ENCODE measurements at places on chromosomes 12 and 14.

GRCh38 chr14:60632777-60633176 is 16.5 kb downstream of the SIX1 start:
- no peak for DNase-seq

- DNase-seq = no peak
Measured at GRCh38 chr12:12901158-12901791, 9.9 kb downstream of the GPRC5A start.

DNA sequence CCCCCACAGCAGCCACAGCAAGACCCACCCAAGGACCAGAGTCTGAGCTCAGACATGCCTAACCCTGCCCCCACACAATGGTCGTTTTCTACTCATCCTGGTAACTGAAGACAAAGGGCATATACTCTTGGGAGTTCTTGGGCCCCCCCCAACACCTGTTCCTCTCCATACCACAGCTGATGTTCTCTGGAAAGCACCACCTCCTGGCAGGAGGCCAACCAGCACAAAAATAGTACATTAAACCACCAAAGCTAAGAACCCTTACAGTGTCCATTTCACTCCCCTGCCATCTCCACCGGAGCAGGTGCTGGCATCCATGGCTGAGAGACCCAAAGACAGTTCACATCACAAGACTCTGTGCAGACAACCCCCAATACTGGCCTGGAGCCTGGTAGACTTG is 80.6 kb upstream of the DAAM1 start:
- DNase-seq = no peak

GRCh38 chr14:76352639-76353281 is 23.2 kb upstream of the ESRRB start:
- DNase-seq = peak; percentile 32

- DNase-seq = no peak
Measured at GRCh38 chr12:29223426-29223825, 74.3 kb downstream of the FAR2 start.

GRCh38 chr12:28290262-28290661 is 100.0 kb downstream of the CCDC91 start:
- DNase-seq = no peak

DNA sequence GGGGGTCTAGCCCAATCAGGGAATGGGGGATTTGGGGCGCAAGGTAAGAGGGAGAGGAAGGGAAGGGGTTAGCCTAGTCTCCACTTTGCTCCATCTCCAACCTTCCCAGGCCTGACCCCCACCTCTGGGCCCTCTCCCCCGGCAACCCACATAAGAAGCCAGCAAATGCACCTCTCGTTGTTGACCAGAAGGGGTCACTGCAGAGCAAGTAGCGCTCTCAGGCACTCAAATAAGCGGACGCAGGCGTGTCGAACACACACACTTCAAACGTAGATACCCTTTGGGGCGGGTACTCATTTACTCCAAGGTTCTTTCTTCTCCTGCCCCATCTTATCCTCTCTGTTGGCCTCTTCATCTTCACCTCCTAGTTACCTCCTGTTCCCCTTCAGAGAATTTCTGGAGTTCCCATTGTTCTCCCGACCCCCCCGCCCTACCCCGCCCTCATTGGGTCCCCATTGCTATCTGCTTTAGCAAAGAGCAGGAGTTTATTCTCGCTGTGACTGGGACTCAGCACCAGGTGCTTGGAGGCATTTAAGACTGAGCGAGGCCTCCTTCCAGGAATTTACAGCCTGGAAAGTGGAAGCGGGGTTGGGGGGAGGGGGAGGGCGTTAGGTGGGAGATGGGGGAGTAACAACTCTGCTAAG is 1.5 kb upstream of the SRRM4 start:
- no peak for DNase-seq

DNA sequence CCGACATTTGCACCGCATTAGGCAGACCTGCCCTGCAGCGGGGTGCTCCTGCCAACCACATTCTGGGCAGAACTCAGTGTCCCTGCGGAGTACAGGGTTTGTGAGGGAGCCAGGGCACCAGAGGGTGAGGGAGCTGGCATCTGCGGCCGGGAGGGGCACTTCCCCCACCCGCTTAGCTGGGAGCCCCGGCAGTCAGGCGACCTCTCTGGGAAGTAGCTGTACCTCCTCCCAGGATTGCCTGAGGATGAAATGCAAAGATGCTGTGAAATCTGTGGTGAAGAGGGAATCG is 58.6 kb downstream of the ANKRD9 start:
- DNase-seq = no peak

DNA sequence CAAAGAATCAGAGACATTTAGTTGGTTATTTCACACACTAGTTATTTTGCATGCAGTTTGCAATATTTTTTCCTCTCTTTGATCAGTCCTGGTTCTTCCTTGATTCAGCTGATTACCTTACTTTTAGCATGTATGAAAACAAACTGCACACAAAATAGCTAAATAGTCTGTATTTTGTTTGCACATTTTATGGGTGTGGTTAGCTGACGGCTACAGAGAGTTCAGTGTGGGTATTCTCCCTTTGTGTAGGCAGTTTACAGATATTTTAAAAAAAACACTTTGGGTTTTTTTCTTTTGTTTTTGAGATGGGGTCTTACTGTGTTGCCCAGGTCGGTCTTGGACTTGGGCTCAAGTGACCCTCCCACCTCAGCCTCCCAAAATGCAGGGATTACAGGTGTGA is 28.5 kb downstream of the TOGARAM1 start:
- DNase-seq = no peak

- DNase-seq = no peak
Measured at GRCh38 chr12:85299053-85299452, 19.0 kb downstream of the ALX1 start.

GRCh38 chr12:128712622-128713021 is 111.1 kb downstream of the SLC15A4 start:
- DNase-seq = no peak

GRCh38 chr12:102879144-102879763 is 37.8 kb downstream of the PAH start:
- DNase-seq = no peak

DNA sequence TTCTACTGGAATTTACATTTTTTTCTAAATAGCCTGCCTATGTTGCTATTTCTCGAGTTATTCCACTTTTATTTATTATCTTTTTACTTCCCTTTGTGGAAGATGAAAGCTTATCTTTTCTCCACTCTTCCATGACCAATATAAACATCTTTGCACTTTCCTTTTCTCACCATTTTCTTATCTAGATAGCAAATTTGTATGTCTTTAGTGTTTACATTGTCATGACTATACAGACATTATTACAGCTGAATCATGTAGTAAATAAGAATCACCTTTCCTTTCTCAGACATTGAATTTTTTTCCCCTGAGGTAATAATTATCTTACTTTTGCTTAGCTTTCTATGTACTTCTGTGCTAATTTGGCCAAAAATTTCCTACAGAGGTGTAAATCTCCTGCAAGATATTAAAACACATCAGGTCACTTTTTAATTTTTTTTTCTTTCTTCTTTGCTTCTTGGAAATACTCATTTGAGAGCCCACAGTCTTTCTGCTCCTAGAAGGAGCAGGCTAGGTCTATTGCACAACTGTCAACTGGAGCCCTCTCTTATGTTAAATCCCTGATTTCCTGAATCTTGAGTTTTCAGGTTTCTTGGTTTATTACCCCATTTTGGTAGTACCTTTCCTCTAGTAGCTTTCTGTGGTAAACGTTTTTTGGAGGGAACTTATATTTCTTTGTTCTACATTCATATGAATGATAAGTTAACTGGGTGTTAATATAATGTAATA is 109.0 kb upstream of the ATP2B1 start:
- no peak for DNase-seq

GRCh38 chr14:104601786-104602185 is 2.8 kb downstream of the TMEM179 start:
- no peak for DNase-seq

DNA sequence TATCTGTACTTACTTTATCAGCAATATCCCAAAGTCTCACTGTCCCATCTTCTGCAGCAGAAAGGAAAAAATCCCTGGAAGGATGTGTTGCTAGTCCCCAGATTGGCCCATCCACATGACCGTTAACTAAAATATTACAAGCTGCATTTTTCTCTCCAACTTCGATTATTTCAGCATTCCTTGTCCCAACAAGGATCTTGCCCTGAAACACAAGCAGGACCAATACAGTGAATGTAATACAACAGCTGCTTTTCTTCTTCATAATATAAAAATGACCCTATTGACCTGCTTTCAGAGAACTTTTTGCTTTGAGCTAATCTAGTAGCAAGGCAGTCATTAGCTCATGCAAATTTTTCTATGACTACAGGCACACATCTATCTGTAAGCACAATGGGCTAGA is 58.3 kb downstream of the ZC3H14 start:
- no peak for DNase-seq

DNA sequence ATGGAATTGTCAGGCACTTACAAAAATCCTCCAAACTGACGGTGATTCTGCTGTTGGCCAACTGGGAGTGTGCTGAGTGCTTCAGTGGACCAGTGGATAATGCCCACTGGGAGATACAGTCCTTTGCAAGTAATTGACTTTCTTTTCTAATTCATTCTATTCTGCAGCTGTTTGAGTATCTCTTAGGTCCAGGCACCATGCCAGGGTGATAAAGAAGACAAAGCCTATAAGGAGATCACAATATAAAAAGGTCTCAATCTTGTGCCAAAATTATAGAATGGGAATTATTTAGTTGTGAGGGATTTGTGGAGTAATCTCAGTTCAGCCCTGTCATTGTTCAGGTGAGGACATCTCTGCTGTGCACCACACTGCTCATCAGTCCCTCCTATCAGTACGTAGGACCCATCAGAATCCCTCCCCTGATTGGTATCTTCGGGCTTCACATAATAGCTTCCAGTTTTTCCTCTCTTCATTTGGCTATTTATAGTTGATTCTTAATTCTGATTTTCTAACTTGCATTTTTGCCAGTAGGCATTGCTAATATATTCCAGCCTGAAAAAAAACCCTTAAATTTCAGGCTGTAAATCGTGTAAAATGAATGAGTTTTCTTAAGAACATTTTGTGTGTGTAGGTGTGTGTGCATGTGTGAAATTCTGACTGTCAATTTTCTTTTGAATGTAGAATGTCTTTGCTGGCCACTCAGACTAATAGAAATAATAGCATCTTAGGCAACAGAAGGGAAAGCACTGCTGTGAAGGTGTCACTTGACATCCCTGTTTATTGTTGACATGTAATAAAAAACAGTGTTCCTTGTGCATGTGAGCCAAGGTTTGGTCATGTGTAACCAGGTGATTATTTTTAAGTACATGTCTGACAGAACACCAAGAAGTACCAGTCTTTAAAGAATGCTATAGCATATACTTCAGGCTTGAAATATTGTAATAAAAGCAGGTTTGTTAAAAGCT is 457.6 kb upstream of the RGS6 start:
- no peak for DNase-seq

- no peak for DNase-seq
Measured at GRCh38 chr12:47776471-47777143, 3.6 kb downstream of the SLC48A1 start.

GRCh38 chr12:42564556-42564955 is 25.0 kb downstream of the PRICKLE1 start:
- DNase-seq = no peak

DNA sequence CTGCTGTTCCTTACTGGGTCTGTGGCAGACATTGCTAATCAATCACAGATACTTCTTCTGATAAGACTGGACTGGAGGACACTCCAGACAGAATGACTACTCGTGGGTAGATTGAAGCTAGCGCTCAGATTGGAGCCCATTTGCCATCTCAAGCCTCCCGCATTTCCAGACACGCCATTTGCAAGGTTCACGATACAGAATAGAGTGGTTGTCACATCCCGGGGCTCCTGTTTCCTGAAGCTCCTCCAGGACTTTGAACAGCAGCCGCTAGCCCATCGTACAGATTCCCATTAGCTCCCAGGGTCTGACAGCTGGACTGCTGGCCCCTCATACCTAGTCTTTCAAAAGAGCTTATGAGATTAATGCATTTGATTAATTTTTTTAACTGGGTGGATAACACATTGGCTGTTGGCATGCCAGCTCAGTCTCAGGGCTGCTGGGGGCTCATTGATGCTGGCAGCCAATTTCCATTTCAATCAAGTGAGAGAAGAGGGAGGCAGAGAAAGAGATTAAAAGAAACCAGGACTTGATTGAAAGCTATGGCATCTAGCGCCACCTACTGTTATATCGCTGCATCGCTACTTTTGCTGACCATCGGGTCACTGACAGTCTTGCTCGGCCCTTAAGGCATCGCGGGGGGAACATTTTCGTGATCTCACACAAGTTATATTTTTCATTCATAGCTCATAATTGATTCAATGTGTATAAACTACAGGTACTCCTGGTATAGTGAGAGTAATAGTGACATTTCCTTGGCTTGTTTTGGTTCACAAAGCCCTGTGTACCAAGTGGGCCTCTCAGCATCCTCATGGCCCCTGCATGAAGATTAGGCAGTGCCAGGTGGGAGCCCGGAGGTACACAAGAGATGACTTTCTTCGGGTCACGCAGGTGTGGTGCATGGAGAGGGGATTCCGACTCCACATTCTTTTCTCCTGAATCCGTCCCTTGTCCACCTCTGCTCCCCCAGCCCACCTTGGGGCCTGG is 78.6 kb downstream of the CCDC60 start:
- DNase-seq = no peak

DNA sequence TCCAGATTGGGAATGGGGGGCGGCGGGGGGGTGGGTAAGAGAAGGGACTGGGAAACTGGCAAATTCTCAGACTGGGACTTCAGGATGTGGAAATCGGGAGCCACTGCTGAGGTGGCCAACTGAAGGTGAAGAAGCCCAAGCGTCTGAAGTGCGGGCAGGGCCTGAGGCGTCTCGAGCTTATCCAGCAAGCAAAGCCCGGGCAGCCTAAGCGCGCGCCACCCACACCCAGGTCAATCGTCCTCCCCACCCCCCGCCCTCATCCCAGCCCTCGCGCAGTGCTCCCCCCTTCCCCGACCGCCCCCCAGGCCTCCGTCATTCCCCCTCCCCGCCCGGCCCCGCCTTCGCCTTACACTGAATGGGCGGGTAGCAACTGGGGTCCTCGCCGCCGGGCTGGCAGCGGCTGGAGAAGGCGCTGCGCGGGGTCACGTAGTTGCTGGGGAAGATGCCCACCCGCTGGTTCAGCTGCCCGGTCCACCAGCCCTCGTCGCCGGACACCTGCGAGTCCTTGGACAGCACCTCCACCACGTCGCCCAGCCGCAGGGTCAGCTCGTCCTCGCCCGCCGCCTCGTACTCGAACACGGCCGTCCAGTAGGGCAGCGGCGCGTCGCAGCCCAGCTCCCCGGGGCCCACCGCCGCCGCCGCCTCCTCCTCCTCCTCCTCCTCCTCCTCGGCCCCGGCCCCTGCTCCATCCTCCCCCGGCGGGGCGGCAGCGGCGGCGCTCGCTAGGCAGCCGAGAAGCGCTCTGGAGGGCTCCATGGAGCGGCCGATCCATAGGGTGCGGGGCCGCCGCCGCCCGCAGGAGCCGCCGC is 693 bp downstream of the MAP3K9 start:
- peak; percentile 10 for DNase-seq

DNA sequence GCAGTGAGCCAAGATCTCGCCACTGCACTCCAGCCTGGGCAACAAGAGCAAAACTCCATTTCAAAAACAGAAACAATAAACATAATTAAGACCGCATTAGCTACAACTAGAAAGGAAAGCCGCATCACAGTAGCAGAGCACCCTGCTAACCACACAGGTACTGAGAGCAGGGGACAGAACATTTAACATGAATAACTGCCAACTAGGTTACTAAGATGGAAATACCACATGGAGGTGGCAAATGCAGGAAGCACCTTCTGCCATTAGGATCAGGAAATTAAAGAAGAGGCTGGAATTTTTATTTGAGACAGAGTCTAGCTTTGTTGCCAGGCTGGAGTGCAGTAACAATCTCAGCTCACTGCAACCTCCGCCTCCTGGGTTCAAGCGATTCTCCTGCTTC is 41.9 kb downstream of the CDC42BPB start:
- DNase-seq = no peak

GRCh38 chr12:67927815-67928214 is 61.4 kb upstream of the IFNG-AS1 start:
- no peak for DNase-seq

Data from stimulated activated CD4-positive, alpha-beta T cell treated with anti-CD3 and anti-CD28 coated beads, TNF-alpha, amount 100 ng/mL, for 4 hours (primary cell).